Choroid plexus epithelial cell (primary cell): ENCODE measurements at places on chromosomes 11 and 22.

DNA sequence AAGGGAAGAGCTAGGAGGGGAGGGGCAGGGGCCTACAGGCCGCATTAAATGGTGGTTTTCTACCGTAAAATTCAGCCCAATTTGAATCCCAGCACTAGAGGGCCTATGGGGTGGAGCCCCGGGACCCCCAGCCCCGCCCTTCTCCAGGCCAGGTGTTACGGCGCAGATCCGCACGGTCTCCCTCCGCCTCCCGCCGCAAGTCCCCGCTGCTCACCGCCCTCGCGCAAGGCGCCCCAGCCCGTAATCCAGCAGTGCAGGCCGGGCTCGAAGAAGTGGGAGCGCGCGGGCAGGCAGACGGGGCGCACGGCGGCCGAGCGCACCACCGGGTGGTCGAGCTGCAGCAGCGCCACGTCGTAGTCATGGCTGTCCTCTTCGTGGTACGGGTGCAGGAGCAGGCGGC is 17.3 kb downstream of the KCTD17 start:
- DNase-seq, result no peak

DNA sequence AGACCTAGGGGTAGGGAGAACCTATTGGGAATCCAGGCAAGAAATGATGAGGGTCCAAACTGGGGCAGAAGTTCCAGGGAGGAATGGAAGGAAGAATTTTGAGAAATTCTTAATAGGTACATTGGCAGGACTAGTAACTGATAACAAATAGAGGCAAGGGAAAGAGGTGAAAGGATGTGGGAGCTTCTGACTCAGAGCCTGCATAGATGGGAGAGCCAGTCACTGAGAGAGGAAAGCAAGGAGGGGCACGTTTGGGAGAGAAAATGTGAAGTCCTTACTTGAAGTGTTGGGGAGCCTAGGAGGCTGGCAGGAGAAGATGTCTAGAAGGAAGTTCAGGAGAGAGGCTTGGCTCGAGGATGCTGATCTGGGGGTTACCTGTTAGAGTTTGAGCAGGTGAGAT is 104.6 kb upstream of the NCAM1 start:
- no peak for DNase-seq

DNA sequence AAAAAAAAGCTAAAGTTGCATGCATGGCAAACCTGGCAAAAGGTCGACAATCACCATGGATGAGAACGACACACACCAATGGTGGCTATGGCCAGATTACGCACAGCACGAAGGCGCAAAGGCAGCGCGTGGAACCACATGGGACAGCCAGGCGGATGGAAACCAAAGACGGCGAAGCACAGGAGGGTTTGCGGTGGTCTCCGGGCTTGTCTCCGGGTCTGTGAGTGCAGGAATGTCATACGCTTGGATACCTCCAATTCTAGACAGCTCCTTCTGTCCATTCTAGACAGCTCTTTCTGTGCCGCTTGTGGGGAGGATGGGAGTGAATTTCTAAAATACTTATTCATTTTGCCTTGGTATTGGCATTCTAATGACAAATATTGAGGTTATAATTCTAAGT is 685.4 kb downstream of the BRD1 start:
- DNase-seq, result no peak

- no peak for DNase-seq
These were observed 16.1 kb upstream of the RPS3 start for GRCh38 chr11:75383246-75383645.

GRCh38 chr11:69430566-69430965 is 50.9 kb upstream of the LINC01488 start:
- no peak for DNase-seq

DNA sequence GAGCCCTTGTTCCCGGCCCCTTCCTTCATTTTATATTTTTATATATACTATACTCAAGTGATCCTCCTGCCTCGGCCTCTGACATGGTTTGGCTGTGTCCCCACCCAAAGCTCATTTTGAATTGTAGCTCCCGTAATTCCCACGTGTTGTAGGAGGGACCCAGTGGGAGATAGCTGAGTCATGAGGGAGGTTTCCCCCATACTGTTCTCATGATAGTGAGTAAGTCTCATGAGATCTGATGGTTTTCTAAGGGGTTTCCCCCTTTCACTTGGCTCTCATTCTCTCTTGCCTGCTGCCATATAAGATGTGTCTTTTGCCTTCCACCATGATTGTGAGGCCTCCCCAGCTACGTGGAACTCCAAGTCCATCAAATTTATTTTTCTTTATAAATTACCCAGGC is 7.2 kb upstream of the ZNF280A start:
- no peak for DNase-seq

- no peak for DNase-seq
These were observed 112.3 kb downstream of the TMPRSS5 start for GRCh38 chr11:113593698-113594308.

DNA sequence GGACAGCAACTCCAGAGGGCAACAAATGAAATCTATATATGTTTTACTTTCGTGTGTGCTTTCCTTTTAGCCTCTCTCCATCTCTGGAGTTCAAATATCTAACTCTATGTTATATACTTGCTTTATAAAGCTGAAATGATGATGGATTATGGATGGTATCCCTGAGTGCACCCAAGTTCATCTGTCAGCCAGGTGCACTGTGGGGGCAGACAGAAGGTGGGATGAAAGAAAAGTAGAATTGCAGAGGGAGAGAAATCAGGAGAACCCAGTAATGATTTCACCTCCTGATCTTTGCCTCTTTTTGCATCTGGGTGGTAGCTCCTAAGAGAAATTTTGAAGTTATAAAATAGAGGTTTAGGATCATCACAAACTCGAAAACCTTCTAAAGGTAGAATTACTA is 2.4 kb downstream of the MUC15 start:
- no peak for DNase-seq

DNA sequence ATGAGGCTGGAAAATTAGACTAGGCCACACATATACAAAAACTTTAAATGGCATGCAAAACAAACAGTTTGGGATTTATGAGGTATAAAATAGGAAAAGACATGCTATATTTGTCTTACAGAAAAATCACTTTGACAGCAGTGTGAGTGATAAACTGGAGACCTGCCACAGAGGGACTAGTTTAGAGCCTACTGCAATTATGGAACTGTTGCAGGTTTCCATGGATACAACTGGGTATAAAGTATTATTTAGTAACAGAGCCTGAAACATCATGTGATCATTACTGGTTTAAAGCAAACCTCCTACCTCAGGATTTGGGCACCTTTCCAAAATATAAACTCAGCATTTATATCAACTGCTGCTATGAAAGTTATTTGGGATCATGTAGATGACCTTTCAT is 1032.5 kb downstream of the DLG2 start:
- peak; percentile 1 for DNase-seq

DNA sequence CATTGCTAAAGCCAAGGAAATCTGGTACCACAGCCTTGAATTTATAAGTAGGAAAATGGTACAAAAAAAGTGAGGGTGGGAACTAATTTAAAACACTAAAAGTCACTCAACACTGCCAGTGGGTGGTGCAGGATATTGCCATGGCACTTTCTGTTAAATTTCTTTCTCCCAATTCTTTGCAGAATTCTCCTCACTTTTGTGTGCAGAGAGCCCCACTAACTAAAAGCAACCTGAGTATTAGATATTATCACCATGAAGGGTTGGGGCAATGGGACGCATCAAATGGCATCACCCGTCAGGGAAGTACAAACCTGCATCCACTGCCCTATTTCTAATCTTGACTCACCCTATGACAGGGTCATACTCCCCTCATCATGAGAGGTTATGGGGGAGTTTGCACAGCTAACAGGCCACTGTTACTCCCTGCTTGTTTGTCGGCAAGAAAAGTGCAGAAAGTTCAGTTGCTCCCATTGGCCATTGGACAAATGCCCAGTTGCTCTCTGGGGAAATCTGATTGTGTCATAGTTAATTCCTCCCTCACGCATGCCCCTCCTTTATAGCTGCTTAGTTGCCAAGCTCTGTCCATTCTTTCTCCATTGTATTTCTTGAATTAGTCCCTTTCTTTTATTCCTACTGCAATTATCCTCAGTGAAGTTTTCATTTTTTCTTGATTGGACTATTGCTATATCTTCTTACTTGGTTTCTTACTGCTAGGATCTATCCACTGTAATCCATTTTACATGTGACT is 93.8 kb upstream of the BLID start:
- peak; percentile 95 for DNase-seq

- no peak for DNase-seq
These were observed 162.4 kb upstream of the ZBED5 start for GRCh38 chr11:11020219-11020726.

DNA sequence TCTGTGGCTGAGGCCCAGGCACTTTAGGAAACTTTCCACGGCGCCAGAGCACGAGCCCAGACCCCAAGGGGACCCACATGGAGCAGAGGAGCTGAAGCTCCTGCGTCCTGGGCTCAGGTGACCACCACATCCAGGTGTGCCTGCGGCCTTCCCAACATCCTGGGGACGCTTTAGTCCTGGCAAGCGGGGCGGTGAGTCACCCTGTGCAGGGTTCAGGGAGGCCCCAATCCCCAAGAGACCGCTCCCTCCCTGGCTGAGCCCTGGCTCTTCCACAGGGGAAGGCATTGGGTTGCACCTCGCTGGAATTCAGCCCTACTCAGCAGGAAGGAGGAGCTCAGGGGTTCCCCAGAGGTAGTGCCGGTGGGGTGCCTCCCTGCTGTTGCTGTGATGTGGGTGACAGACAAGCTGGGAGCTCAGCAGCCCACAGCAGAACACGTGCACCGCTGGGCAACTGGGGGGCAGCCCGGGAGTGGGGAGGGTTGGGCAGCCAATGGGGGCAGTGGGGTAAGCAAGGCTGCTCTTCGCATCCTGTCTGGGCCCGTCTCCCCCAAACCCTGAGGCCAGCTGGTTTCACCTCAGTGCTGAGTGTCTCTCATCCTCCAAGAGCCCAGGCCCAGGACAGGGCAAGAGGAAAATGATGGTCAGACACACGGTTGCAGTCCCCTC is 802.8 kb downstream of the BRD1 start:
- DNase-seq, result no peak

DNA sequence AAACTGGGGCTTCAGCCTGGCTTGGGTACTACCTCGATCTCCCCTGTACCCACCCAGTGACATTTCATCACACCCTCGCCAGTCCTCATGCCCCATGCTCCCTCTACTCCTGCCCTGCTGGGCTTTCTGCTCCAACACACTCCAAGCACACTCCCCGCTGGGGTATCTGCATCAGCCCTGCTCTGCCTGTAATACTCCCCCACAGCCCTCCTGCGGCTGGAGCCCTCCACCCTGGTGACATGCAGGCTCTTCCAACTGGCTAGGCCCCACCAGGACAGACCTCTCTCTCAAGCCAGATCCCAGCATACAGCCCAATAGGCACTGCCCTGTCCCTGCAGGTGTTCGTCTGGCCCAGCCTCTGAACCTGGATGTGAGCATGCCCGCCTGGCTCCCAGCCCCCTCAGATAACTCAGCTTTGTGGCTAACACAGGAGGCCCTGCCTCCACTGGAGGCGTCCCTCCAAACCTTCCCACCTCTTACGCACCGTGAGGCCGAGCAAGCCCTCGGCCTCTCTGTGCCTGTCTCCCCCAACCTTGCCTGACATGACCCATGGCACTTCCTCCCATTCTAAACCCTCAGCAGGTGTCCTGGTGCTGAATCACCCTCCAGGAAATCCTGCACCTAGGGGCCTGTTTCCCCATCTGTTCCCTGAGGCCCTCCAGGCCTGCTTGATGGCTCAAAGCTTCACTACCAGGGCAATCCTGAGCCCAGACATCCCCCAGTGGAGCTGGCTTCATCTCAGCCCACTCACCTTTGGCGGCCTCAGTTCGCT is 33.5 kb upstream of the TXNRD2 start:
- peak; percentile 24 for DNase-seq

DNA sequence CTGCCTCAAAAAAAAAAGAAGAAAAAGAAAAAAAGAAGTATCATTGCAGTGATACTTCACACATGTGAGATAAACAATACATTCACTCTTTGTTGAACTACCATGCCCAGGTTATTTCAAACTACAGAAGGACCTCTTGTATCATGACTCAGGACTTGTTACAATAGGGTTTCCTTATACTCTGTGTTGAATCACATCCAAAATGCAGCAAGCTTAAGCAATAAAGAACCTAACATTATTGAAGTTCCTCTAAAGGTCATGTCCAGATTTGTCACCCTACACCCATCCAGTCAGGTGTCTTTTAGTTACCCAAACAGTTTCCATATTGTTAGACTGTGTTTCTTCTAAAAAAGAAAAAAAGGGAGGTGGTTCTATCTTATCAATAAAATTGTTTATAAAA is 26.9 kb upstream of the ALKBH3 start:
- DNase-seq, result peak; percentile 54

- no peak for DNase-seq
These were observed 5.7 kb downstream of the CLTCL1 start for GRCh38 chr22:19285831-19286230.

GRCh38 chr11:126115127-126115495 is 52.4 kb upstream of the CDON start:
- no peak for DNase-seq

GRCh38 chr11:78226684-78227680 is 38.3 kb downstream of the USP35 start:
- DNase-seq, result no peak

DNA sequence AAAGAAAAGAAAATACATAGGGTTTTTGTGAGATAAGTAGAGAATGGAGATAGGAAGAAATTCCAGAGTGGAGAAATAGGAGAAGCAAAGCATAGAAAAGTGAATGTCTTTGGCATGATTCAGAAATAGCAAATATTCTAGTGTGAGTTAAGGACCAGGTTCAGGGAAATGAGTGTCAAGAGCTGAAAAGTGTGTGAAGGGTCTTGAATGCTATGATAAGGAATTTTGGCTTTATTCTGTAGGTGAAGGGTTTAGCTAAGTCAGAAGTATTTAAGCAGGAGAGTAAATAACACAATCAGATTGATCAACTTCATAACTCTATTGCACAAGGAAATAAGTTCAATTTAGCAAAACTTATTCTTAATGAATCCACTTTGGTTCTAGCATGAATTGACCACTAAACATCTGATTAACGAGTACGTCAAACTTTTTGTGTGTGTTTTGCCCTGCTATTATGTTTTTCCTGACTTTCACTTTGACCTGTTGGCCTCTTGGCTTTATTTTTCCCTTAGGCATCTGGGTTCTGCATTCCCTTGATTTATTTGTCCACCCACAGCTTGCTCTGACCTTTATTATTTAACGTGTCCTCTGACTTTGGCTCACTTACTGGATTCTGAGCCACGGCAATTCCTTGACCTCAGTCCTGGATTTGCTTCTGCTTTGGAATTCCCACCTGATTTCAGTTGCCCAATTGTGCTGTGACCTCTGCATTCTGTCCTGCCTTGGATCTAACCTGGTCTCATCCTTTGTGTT is 11.9 kb upstream of the TMEM218 start:
- DNase-seq, result no peak

GRCh38 chr11:96621161-96621560 is 231.3 kb downstream of the JRKL start:
- no peak for DNase-seq

DNA sequence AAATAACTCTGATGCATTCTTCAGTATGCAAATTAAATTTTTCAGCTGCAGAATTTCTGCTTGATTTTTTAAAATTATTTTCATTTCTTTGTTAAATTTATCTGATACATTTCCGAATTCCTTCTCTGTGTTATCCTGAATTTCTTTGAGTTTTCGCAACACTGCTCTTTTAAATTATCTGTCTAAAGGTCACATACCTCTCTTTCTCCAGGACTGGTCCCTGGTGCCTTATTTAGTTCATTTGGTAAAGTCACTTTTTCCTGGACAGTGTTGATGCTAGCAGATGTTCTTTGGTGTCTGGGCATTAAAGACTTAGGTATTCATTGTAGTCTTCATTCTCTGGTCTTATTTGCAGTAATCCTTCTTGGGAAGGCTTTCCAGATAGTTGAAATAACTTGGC is 577.4 kb upstream of the LUZP2 start:
- peak; percentile 31 for DNase-seq
